Temporal lobe (tissue), 4 donors: ENCODE measurements at places on chromosomes 7 and 10. TPM values are rescaled to one million over a fixed set of nuclear protein-coding genes. Genes with fewer than 3 reads are reported as not detected.

The CTTNBP2 gene
- total RNA-seq: 52.9 TPM

The SPDYE9 gene
- 0.49 TPM for total RNA-seq

The ZNF853 gene
- 19.2 TPM for total RNA-seq

The FAM25G gene
- not detected for total RNA-seq

The GNAT3 gene
- total RNA-seq: not detected

The LRRN3 gene
- 87.5 TPM for total RNA-seq

The MXI1 gene
- 49.2 TPM for total RNA-seq

The IFIT1B gene
- 0.49 TPM for total RNA-seq

The GLI3 gene
- total RNA-seq: 12.3 TPM
